ENCODE measurements at places on chromosomes 3 and 15.

DNA sequence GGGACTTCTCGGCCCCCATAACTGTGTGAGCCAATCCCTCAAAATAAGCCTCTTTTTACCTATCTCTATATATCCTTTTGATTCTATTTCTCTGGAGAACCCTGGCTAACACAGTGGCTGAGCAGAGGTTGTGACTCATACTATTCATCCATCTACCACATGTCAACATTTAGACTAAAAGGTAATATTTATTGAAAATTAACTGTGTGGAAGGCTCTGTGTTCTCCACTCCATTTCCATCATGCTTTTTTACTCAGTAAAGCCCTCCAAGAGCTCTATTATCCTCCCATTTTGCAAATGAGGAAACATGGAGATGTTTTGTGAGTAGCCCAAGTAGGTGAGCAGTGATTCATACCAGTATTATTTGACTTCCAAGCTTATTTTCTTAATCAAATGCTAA, 217.9 kb upstream of the DCBLD2 start:
- DNase-seq, result no peak

GRCh38 chr3:183555541-183556081, at the start of gene KLHL6:
Gene KLHL6, minus strand, starts transcription at chr3:183555706. Its CDS starts 53 bp downstream, at chr3:183555653.
- no peak for DNase-seq

- no peak for DNase-seq
Measured at GRCh38 chr3:76367281-76367680, 581.9 kb upstream of the ZNF717 start.

DNA sequence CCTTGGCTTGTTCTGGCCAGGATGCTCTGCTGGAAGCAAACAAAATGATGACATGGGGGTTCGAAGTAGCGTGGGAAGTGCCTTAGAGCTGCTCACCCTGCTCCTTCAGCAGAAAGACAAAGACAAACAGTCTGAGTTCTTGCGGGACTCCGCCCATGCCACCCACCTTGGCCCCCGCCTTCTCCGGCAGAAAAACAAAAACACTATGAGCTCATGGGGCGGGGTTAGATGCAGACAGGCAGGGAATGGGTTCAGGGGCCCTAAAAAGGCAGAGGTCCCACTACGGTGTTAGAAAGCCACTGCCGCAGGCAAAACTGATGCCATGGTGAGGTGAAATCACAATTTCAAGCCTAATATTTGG, 9.7 kb upstream of the NCKIPSD start:
- no peak for DNase-seq

DNA sequence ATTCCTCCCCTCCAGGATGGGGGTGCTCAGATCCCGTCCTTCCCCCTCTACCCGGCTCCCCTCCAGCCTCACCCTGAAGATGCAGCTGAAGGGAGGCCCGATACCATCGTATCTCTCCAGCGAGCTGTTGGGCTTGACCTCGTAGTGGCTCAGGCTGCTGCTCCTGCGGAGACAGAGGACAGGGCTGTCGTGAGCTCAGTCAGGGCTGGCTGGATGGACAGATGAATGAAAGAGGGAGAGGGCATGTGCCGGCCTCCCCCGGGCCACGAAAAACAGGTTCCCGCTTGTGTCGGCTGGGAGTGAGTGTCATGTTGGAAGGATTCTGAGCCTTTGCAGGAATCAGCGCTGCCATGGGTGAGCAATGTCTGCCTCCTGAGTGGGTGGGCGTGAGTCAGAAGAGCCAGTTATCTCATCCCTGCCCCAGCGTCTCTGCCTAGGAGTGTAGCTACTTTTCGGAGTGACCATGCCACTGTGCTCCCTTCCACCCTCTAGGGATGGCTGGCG, 35.2 kb downstream of the FEM1B start:
- no peak for DNase-seq

GRCh38 chr3:127867986-127868385, 45.7 kb upstream of the MGLL start:
- no peak for DNase-seq

GRCh38 chr15:31419820-31420219, 93.2 kb downstream of the KLF13 start:
- DNase-seq, result no peak

- DNase-seq, result no peak
Measured at GRCh38 chr3:188339410-188340295, 185.7 kb downstream of the LPP start.

- no peak for DNase-seq
Measured at GRCh38 chr3:96236522-96236921, 577.9 kb upstream of the EPHA6 start.

GRCh38 chr3:2921452-2921851, 188.7 kb downstream of the IL5RA start:
- DNase-seq, result no peak

GRCh38 chr3:114586119-114586518, 292.3 kb downstream of the TIGIT start:
- DNase-seq, result no peak

- no peak for DNase-seq
Measured at GRCh38 chr3:194268654-194269512, 82.2 kb downstream of the CPN2 start.

DNA sequence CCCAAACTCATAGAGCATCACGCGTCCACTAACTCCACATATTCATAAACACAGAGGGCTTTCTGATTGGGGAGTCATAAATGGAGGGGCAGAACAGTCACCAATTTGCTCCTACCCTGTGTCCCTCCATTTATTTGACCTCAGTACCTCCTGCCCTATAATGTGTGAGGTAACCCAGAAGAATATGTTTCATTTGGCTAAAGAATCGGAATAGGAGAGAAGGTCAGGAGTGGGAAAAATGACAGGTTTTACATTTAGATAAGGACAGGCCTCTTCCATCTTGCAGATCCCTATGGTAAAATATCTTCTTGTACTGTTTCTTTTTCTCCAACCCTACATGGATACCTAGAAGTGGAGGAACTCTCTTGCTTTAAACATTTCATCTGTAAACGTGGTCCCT, 578.0 kb downstream of the TUSC7 start:
- no peak for DNase-seq

DNA sequence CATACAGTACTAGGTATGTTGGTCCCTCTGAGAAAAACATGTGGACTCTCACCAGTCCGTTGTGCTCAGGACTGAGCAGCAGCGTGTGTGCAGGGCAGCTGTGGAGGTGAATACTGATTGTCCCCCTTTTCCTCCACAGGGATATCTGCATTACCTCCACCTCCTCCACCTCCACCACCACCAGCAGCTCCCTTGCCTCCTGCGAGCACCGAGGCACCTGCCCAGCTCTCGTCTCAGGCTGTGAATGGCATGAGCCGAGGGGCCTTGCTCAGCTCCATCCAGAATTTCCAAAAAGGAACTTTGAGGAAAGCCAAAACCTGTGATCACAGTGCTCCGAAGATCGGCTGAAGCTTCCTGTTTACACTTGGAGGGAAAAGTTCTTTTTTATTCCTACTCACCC, 9.0 kb downstream of the PDHB start:
- DNase-seq, result no peak

GRCh38 chr3:14398797-14399106, 3.7 kb upstream of the SLC6A6 start:
- DNase-seq, result no peak

DNA sequence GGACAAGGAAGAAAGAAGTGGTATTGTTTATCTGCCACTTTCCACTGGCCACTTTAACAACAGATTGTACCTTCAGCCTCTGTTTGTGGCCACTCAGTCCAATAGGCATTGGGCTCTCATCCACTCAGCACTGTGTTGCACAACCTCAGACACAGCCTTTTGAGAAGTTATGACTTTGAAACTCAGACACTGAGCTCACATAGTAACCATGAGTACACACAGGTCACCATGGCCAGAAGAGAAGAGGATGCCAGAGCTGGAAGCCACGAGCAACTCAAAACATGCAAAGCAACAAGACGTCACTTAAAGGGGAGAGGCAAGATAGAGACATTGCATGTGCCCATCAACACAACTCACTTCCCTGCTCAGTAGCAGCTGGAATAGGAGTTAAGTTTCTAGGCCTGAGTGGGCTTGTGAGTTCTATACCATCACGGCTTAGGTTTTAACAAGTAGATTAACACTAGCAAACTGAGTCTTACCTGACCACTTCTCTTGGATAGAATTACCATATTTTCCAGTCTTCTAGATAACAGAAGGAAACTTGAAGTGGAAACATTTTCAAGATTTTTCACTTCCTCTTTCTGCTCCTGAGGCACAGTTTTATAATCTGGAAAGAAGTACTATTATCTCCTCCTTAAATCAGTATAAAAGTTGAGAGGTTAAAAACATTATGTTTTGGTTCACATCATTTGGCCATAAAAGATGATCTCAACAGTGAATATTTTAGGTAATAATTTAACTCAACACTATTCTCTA, 103.5 kb downstream of the IMPG2 start:
- DNase-seq, result no peak

GRCh38 chr15:63495780-63496488, 8.5 kb upstream of the USP3 start:
- DNase-seq, result peak; percentile 72

GRCh38 chr3:173983343-173983742, 585.8 kb downstream of the NLGN1 start:
- no peak for DNase-seq

GRCh38 chr3:132009241-132009640, 25.6 kb downstream of the CPNE4 start:
- DNase-seq, result no peak

GRCh38 chr3:81013360-81013759, 748.1 kb downstream of the GBE1 start:
- no peak for DNase-seq

- DNase-seq, result no peak
Measured at GRCh38 chr3:45593708-45594601, 596 bp upstream of the LIMD1 start.

GRCh38 chr3:111999484-112000324, 982 bp downstream of the TAGLN3 start:
- peak; percentile 78 for DNase-seq

DNA sequence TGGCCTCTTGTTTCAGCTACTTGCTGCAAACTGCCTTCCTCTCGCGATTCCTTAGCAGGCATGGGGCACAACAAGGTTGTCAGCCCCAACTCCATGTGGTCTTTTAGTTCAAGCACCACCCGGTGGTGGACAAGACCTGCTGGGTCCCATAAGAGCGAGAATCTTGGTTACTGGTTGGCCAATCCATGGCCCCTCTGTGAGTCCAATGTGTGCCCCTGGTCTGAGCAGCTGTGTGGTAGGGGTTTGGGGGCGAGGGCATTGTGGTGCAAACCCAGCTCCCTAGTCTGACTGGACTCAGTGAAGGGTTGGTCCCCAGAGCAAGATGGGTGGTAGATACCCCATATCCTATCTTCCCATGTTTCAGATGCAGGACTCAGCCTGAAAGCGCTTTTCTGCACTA, 48.8 kb downstream of the MESD start:
- no peak for DNase-seq

DNA sequence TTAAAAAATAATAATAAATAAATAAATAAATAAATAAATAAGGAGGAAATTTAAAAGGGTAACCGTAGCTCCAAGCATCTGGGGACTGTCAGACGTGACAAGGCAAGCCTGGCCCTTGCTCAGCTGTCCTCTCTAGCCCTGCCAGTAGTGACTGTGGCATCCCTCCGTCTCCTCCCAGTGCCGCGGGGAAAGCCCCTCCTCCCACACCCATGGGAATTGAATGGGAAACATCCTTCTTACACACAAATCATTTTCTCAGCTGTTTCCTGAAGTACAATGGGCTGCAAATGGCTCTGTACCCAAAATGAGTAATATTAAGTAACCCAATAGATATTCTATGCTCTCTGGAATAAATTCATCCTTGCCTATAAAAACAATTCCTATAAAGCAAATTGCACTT, 101.6 kb upstream of the RAD18 start:
- no peak for DNase-seq

GRCh38 chr15:78353093-78353492, 12.9 kb downstream of the CRABP1 start:
- DNase-seq, result no peak

DNA sequence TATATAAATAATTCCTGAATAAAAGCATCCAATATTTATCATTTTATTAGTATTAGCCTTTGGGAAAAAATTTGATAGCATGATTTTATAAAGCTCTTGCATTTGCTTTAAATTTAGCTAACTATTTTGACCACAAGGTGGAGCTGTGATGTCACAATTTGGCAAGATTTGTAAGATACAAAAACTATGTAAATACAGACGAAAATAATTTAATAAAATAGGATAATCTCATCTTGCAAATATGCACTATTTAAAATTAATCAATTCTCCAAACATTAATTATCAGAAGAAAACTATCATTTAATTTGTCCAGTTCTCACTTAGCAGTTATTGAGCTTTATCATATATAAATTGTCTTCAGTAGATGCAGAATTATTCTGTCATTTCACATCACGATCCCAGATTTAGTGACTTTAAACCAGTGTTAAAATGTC, 95.4 kb downstream of the PLOD2 start:
- DNase-seq, result no peak

GRCh38 chr3:140391061-140391460, 286.8 kb upstream of the TRIM42 start:
- DNase-seq, result peak; percentile 45

DNA sequence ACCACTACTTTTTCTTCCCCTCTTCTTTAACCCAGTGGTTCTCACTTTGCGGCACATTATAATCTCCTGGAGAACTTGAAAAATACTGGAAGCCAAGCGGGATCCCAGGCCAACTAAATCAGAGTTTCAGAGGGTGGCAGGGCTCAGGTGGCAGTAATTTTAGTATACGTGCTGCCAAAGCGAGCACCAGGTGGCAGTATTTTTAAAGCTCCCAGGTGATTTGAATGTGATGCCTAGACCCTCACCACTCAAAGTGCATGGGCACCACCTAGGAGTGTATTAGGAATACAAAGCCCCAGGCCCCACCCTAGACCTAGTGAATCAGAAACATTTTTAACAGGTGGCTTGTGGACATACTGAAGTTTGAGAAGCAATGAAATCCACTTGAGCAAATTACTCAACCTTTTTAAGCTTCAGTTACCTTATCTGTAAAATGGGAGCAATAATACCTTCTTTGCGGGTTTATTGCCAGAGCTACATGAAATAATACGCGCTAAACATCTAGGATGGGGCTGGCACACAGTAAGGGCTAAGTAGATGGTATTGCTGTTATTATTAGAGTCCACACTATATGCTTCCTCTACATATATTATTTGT, 8.3 kb downstream of the B3GALNT1 start:
- no peak for DNase-seq

DNA sequence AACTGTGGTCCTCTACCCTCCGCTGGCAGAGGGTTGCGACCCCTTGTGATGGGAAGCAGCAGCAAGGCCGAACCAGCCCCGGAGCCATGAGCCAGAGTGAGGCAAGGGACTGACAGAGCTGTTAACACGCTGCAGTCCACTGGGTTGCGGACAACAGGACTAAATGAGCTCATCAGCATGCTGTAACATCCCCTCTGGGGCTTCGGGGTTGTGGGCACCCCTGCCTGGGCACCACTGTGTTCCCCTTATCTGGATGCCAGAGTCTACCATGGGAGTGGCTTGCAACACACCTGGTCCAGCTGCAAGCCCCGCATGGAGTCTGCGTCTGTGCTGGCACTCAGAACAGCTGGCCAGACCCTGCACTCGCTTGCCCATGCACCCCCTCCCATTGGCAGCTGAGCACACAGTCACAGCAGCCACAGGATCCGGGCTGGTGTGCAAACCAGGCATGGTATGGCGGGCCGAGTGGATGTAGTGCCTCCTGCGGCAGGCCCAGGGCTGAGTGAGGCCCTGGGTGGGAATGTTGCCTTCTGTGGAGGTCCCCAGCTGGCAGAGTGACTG, 404.2 kb downstream of the PLCL2 start:
- no peak for DNase-seq

- DNase-seq, result no peak
Measured at GRCh38 chr3:25785826-25786225, 2.6 kb upstream of the NGLY1 start.

GRCh38 chr15:38010395-38010794, 76.0 kb downstream of the TMCO5A start:
- no peak for DNase-seq
